Hepatocyte (in vitro differentiated cells): ENCODE measurements at places on chromosomes 3 and 15. TPM values are rescaled to one million over a fixed set of nuclear protein-coding genes. Genes with fewer than 3 reads are reported as not detected.
A peak's percentile ranks its signal among the peaks of the same experiment; 100 is the strongest.

DNA sequence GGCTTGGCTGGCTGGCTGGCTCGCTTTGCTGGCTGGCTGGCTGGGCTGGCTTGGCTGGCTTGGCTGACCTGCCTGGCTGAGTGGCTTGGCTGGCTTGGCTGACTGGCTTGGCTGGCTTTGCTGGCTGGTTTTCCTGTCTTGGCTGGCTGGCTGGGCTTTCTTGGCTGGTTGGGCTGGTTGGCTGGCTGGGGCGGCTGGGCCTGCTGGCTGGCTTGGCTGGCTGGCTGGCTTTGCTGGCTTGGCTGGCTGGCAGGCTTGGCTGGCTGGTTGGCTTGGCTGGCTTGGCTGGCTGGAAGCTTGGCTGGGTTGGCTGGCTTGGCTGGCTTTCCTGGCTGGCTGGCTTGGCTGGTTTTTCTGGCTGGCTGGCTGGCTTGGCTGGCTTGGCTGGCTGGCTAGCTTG, 435.6 kb downstream of the GOLGA6L6 start:
- DNase-seq = peak; percentile 6

DNA sequence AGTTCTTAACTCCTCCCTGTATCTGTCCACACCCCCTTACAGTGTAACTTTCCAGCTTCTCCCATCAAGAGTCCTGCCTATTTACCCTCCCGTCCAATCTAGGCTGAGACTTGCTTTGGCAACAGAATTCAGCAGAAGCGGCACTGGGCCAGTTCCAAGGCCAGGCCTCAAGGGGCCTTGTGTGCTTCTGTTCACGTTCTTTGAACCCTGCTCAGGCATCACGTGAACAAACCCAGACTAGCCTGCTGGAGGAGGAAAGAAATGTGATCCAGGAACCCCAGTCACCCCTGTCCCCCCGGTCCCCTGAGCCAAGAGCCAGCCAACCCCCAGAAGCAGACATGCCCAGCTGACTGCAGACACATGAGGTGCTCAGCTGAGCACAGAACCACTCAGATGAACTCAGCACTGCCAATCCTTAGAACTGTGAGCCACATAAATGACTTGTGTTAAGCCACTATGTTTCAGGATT, 76.1 kb upstream of the DCLK3 start:
- DNase-seq = no peak

DNA sequence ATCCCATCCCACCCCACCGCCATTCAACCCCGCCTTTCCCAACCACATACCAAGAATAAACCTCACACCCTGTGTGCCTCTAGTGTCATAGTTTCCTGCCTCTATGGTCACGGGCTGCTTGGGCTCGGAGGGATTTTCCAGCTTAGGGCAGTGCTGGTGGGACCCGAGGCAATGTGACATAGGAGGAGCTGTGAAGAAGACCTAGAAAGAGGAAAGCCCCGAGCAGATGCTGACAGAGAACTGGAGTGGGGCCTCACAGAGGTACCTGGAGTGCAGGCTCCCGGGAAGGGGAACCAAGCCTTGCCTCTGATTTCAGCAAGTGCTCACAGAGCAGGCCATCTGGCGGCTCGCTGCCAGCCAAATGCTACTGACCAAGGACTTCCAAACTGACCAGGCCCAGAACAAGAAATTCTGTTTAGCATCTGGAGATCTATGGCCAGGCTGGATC, 27.5 kb downstream of the BHLHE40 start:
- DNase-seq = no peak

DNA sequence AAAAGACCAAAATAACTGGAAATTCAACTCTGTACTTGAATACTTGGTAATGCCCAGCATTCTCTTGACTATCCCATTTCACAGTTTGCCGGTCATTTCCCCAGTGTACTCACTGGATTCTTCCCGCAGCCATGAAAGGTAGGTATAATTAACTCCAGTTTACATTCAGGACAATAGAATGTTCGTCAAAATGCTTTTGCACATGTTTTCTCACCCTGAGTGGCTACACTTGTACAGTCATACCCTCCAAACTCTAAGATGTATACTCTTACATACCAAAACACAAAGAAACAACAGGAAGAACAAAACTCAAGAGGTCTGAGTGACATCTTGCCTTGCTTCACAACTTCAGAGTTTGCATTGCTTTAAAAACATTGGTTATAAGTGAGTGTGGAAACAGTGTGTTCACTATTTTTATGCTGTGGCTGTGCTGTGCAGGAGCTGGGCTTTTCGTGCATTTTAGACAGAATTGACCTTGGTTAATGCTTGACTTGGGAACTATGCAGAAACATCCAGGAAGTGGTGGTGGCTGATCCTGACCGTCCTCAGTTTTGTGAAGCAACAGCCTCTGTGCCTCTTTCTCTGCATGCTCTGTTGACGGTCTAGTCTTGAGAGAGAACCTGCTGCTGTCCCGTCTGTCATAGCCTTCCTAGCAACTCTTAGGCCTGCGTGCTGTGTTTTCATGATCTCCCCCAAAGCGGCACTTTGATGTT, 90.5 kb downstream of the IGF1R start:
- DNase-seq = no peak

SLC9C1 gene
- total RNA-seq = 0.03 and 0.72 TPM in 2 replicates
